ENCODE measurements at places on chromosomes 1 and 21.
A peak's percentile ranks its signal among the peaks of the same experiment; 100 is the strongest.

DNA sequence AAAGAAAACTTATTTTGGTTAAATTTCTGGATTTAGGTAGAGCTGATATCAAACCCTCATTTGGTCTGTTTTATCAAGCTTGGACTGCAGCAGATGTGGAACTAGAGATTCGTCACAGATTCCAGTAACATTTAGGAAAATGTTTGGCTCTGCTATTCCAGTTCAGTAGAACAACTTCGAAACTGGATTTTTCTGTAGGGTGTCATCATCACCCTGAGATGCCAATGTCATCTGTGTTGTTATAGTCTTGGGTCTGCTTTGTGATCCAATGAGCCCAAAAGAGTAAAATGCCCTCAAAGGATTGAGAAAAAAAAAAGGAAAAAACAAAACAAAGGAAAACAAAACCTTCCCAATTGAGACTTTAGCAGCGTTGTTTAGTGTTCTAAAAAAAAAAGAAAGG lies 55.4 kb downstream of the LAMC2 start:
- DNase-seq = no peak

- no peak for DNase-seq
These were observed 6.2 kb downstream of the LRRC3 start for GRCh38 chr21:44461464-44462001.

GRCh38 chr1:241531195-241532161 lies 700 bp upstream of the KMO start:
- DNase-seq = peak; percentile 71

GRCh38 chr1:241627453-241628259 lies 12.5 kb downstream of the CHML start:
- DNase-seq = no peak

DNA sequence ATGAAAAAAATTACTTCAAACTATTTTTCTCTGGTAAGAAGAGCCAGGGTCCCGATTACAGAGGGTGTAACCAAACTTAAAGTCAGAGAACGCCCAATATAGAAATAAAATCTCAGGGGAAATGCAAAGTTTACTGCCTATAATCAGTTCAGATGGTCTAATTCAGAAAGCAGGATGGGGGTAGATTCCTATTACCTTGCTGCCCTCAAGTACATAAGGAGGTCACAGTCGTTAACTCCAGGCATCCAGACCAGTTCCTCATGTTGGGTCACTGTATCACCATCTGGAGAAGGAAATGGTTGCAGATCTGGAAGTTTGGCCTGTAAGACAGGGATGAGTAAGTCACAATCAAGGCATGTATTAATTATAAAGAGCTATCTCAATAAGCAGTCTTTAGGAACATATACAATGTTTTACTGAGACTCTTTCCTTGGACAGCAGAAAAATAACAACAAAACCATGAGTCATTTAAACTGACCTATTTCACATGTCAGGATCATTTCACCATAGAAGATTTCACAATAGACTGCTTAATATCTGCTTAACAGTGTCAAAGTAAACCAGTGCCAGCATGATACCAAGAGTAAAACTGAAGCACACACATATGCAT lies 179.4 kb downstream of the SLC45A1 start:
- no peak for DNase-seq

DNA sequence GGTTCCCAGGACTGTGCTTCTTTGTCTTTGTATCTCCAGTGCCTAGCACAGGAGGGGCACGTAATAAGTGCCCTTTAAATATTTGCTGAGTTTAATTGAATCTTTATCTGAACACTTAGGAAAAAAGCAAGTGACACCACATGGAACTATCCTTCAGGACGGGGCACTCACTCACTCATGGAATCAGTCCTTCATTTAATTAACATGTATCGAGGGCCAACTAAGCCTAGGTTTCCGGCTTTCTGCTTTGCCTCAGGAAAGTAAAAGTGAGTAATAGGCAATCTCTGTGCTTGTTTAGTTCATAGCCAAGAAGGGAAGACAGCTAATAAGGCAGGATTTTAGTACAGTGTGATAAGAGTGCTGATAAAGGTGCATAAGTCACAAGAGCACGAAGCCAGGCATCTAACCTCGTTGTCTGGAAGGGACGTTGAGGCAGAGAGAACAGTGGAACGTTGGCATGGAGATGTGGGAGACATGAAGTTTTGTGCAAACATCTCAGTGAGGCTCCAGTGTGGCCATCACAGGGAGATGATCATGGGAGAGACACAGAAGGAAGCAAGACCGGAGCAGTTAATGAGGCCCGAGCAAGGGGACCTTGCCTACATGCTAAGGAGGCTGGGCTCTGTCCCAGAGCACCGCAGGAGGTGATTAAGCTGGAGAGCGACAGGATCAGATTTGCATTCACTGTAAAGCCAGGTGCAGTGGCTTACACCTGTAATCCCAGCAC lies 54.1 kb upstream of the TRIM67 start:
- no peak for DNase-seq

Measured in NCI-H2029 treated with DMSO at 0.1 percent for 48 hours (cell line).